ENCODE measurements at places on chromosomes 2 and 18.

GRCh38 chr2:112310906-112311305, 35.5 kb downstream of the ZC3H6 start:
- no peak for DNase-seq

- DNase-seq = no peak
Observed at GRCh38 chr2:190835303-190835930, 45.2 kb upstream of the GLS start.

DNA sequence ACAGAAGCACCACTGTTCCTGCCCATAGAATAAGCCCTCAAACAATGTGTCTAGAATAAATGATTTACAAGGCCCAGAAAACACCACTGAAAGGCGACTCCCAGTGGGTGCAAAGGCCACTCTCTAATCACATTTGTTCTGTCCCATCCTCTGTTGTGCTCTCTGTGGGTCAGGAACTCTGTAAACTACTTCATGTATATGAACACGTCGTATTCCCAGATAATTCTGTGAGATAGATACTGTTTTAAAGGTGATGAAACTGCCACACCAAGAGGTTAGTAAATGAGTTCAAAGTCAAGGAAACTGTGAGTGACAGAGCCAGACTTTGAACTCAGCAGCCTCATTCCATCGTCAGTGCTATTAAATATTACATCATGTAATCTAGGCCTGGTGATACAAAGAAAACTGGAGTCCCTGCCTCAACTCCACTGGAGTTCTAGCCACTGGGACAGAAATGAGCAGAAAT, 269.7 kb upstream of the DCC start:
- no peak for DNase-seq

DNA sequence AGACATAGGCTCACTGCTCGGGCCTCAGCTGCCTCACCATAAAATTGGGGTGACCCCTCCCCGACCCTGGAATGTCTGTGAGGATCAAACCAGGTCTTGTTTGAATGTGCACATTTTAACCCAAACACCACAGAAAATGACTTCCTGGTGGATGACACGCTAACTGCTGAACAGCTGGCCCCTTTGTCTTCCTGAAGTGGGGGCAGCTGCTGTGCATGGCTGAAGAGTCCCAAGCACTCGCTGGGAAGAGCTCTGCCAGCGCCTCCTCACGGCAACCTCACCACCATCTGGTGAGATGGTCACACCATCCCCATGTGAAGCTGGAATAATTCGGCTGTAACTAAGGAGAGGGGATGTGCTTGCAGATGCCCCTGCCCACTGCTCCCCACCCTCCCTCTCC, 34.0 kb downstream of the AQP12A start:
- DNase-seq = no peak

- no peak for DNase-seq
Observed at GRCh38 chr2:120238728-120239487, 13.7 kb upstream of the RALB start.

GRCh38 chr2:85534881-85535280, 4.1 kb upstream of the MAT2A start:
- DNase-seq = no peak

GRCh38 chr2:150690261-150690660, 202.8 kb upstream of the RND3 start:
- no peak for DNase-seq

GRCh38 chr18:60277855-60278480, 94.6 kb downstream of the MC4R start:
- no peak for DNase-seq

DNA sequence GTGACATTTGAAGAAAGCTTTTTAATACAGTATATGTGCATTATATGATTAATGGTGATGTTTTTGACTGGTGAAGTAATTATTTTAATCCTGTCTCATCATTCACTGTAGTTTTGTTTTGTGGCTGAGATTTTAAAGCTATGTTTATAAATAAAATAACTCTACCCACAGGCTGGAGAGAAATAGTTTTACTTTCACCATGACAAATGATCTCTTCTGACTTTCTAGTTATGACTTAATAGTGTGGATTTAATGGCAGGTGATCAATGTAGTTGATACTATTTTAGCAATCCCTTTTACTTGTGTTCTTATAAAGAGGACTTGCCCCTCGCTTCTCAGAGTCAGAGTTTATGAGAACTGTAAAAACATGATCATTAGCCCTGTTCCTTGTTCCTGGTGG, 289.5 kb upstream of the SIX3 start:
- no peak for DNase-seq

DNA sequence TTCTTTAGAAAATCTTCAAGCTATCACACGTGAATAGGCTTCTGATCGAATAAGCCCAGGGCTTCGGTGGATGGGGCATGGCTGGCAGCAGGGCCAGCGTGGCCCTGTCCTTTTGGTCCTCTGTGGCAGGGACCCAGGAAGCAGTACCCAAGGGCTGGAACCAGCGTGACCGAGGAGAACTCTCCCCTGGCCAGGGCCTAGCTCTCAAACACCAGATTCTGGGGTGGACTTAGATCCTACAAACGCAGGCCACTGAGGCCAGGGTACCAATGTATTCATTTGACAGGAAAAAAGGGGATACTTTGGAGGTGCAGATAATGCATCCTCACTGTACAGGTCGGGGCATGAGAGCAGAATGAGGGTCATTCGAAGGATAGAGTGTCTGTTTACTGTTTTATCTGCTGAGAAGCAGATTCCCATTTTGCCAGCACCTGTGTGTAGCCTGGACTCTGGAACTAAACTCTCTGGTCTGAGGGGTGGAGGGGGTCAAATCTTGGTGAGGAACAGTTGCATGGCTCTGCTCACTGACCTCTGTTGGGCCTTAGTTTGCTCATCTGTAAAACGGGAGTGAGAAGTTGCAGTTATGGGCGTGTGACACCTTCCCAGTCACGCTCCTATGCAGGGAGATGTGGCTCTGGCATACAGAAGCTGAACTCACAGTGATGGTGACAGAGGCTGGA, 51.4 kb downstream of the SH3BP4 start:
- DNase-seq = no peak

DNA sequence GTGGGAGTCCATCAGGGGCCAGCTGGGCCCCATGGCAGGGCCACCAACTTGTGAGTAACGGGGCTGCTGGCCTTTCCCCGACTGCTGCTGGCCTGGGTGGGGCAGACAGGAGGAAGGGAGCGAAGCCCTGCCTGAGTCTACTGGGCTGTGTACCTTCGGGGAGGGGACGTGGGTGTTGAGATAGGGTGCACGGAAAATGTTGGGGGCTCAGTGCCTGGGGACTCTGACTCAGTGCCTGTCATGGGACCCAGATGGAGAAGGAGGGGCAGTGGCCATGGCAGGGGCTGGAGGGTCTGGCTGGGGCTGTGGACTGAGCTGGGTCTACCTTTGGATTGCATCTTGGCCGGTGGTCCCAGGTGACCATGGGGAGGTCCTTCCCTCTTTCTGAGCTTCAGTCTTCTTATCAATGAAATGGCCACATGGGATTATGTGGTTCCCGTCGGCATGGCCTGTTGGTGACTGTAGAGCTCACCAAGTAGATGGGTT, 4.0 kb downstream of the SLC4A3 start:
- no peak for DNase-seq

GRCh38 chr2:222713002-222713401, 41.5 kb downstream of the MOGAT1 start:
- DNase-seq = no peak

- DNase-seq = no peak
Observed at GRCh38 chr18:6682437-6683111, 46.9 kb upstream of the ARHGAP28 start.

GRCh38 chr2:11492244-11492643, 26.3 kb upstream of the E2F6 start:
- no peak for DNase-seq

GRCh38 chr18:13649397-13650390, 76.7 kb downstream of the FAM210A start:
- DNase-seq = no peak

- DNase-seq = no peak
Observed at GRCh38 chr18:55105873-55106272, 146.6 kb upstream of the CCDC68 start.

- peak; percentile 37 for DNase-seq
Observed at GRCh38 chr2:29009711-29010677, 28.9 kb downstream of the TOGARAM2 start.

DNA sequence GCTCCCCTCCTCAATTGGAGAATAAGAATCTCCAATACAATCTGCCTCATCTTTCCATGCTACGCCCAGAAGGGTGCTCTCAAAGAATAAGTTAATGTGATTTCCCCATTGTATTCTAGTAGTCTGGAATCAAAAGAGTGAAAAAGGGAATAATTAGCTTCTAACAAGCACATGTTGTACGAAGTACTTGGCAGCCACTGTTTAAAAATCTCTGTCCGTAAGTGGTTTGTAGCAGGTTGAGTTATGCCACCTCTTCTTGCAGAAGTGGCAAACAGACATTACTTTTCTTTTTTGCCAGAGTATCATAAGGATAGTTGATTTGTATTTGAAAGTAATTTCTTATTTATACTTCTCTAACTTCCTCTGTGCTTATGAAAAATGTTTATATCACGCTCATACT, 184.7 kb downstream of the CD226 start:
- no peak for DNase-seq

GRCh38 chr18:49875155-49875554, 61.8 kb upstream of the ACAA2 start:
- no peak for DNase-seq

- DNase-seq = no peak
Observed at GRCh38 chr18:13613591-13614501, 112.5 kb downstream of the FAM210A start.

DNA sequence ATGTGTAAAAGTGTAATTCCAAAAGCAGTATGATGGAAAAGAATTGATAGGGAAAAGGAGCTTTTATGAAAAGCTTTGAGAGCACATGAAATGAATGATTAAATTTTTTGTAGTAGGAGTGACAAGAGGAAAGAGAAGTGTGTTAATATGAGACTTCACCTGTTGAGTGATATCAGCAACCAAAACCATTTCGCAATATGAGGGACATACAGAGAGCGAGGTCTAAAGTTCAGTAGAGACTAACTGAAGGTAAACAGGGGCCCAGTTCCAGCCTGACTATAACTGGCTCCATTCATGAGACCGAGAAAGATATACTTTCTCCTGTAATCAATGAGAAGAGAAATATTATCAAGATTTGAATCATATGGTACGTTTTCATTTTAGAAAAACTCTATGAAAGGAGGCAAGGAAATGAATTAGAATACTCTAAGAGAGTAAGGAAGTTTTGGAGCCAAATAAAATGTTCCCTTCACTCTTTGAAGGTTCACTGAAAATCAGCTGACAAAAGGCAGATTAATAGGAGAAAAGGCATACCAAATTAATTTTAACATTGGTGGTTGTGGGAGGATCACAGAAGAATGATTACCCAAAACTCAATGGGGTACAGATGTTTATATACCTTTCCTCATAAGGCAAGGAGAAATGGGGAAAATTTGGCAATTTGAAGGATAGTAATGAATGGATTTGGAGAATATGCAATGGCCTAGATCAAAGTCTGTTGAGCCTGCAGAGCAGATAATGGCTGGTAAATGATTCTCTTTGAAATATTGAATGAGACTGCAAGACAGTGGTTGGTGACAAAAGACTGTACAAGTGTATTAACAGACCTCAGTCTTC, 932.2 kb downstream of the TDRD15 start:
- no peak for DNase-seq

- no peak for DNase-seq
Observed at GRCh38 chr2:11953258-11953657, 206.8 kb downstream of the LPIN1 start.

DNA sequence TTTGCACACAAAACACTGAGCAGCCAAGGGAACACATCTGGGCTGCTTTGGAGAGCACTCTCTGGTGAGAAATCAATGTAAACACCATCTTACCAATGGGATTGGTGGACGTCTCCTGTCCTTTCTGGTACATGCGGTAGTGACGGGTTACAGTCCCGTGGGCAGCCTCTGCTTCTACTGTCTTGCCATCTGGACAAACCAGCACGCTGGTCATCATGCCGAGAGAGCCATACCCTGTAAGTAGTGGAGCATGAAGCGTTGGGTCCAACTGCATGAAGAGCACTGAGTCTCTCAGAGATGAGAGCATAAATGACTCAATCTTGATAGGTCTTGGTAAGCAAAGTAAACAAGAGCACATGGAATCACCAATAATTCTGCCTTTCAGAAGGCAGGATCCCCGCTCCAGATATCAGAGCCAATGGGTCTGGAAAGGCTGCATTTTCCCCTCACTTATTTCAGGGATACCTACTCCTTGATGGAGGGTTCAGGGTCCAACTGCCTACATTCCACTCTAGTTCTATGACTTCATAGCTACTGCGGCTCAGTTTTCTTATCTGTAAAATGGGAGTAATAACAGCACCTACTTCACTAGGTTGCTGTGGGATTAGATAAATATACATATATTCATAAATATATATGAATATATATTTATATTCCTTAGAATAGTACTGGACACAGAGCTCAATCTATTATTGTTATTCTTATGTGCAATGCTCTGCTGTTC, 14.9 kb downstream of the IDH1 start:
- no peak for DNase-seq

DNA sequence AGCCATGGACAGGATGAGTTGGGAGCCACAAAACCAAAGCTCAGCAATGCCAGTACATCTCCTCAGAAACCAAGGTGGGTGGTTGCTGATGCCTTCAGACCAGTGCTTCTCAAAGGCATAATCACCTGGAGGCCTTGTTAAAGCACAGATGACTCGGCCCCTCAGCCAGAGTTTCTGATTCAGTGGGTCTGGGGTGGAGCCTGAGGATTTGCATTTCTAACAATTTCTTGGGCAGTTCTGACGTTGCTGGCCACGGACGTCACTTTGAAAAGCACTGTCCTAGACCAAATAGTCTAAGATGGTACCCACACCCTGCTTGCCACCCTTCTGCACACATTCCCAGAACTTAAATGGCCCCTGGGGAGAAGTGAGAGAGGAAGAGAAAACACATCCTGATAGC, 24.1 kb upstream of the CDH2 start:
- no peak for DNase-seq
